Effector memory CD8-positive, alpha-beta T cell (primary cell): ENCODE measurements at places on chromosomes 12 and 14.
A peak's percentile ranks its signal among the peaks of the same experiment; 100 is the strongest.

DNA sequence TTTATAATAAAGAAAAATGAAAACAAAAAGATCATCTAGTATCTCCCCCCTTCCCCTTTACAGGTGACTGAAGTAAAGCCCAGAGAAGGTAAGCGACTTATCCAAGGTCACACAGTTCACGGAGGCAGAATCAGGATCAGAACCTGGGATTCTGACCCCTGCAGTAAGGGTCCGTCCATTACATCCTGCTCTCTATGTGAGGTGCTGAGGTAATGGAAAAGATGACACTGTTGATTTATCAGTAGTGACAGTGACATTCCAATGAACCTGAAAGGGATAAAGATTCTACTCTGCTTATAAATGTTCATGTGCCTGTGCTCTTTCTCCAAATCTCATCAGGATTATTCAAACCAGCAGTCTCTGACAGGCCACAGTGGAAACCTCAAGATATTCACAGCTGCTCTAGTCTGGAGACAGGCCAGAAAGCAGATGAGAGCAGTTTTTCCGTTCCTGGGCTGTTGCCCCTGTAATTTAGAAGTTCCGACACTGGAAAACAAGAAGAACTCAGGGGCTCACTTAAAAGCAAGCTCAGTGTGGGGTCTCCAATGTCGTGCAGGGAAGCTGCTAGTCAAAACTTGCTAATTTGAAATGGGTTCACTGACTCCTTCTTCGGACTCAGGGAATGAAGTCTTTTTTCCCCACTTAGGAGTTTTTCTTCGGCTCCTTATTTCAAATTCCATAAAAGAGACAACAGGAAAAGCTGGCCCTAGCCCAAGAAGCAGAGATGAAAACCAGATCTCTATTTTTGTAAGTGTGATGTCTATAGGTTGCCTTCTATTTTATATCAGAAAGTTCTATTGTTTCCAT lies 131.8 kb upstream of the EEA1 start:
- no peak for DNase-seq

DNA sequence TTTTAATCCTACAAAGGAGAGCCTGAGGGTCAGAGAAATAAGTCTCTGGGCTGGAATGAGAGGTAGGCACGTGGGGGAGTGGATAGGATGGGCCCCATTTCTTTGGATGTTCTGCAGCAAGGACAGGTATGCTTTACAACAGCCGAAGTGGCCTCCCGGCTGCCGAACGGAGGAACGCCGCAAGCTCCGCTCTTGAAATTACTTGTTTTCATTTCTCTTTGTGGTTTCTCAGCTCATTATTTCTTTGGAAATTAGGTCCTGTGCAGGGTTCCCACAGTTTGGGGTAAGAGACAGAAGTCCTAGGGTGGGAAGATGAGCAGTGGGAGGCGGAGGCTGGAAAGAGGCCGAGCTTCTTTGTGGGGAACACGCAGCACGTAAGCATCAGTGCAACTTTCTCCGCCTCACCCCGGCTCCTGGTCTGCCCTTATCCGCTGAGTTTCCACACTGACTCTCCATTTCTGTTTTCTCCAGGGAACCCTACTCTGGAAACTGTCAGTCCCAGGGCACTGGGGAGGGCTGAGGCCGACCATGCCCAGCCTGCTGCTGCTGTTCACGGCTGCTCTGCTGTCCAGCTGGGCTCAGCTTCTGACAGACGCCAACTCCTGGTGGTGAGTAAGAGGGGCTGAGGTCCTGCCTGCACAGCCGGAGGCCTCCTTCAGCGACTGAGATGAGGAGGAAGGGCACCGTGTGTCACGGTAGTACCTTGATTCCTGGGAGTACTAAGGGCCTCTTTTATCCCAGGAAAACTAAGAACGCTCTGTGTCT lies 2.0 kb downstream of the WNT5B start:
- no peak for DNase-seq

DNA sequence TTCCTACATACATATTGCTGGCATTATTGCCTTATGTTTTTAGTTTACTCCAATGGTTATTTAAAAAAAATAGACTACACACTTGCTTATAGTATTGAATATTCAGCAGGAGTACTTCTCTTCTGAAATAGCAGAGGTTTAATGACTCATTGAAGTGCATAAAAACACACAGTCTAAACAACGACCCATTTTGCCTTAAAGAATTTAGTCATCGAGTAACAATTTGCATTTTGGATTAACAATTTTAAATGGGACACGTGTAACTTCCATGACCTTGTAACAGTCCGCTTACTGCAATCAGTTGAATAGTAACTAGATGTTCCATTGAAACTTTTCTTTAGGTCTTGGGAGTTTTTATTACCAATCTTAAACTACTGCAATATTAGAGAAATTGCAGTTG lies 9.0 kb downstream of the TRHDE start:
- DNase-seq, result no peak

DNA sequence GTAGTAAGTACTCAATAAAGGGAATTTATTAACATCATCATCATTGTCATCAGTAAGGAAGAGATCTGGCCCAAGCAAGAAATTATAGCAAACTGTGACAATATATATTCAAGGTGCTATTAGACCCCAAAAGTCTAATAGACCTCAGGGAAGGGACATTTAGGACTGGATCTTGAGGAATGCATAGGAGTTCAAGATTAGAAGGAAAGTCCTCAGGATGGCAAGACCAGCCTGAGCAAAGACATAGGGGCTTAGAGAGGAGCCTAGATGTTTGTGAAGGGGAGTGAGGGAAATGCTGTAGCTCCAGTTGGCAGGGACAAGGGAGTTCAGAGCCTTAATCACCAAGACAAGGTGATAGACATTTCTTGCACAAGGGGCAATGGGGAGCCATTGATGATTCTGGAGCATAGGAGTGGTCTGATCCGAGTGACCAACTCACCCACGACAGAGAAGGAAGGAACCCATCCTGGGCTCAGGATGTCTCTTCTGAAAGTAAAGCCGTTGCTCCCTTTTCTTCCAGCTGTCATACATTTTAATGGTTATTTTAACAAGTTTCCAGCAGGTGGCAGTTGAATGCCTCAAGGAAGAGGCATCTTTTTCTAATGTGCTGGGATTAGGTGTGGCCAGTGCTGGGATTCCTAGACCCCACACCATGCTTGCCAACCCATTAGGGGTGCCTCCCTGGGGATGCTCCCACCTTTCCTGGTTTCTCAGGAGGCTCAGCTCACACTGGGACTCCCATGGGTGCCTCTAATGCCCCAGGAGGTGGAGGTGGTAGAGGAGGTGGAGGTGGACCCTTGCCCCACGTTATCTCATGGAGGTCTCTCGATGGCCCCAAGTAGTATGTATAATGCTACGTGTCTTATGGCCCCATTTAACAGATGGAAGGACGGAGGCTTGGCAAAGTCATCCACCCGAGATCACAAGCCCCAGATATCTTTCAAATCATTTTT lies 37.8 kb downstream of the PHETA1 start:
- no peak for DNase-seq

DNA sequence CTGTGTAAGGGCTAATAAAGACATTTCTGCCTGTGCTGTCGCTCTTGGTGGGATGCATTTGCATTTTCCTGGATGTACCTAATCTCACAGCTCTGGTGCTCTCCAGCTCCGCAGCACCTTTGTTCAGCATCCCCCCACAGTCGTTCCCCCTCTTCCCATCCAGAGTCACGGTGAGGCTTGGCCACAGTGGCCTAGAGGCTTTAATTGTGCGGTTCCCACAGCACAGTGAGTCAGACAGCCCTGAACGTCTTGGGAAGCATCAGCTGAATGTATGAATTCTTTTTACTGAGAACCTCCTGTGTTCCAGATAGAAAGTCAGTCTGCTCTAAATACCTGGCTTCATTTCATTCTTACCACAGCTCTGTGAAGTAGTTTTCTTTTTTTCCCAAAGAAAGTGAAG lies 28.7 kb downstream of the MLXIP start:
- no peak for DNase-seq

GRCh38 chr12:96892104-96892503 lies 15.0 kb upstream of the NEDD1 start:
- no peak for DNase-seq

GRCh38 chr14:22549981-22550673 lies 38.9 kb downstream of the DAD1 start:
- peak; percentile 63 for DNase-seq

- no peak for DNase-seq
These were observed 40.1 kb downstream of the VWF start for GRCh38 chr12:6084261-6084968.

GRCh38 chr14:105077649-105077995 lies 12.4 kb upstream of the GPR132 start:
- DNase-seq, result no peak

DNA sequence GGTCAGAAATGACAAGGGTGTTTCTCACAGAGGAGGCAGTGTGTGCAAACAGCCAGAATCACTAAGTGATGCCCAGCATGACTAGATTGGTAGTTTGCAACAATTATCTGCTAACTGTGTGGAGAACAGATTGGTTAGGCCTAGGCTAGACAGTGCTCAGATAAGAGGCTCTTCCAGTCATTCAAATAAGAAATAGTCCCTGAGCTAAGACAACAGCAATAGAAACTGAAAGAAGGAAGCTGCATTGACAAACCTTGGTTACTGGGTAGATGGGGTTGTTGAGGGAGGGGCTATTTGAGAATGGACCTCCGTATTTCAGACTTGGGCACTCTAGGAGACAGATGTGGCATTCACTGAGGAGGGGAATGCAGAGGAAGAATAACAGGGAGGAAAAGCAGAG lies 255.0 kb upstream of the NPAS3 start:
- no peak for DNase-seq

- DNase-seq, result no peak
These were observed 81.7 kb downstream of the CPNE8 start for GRCh38 chr12:38823738-38824137.

DNA sequence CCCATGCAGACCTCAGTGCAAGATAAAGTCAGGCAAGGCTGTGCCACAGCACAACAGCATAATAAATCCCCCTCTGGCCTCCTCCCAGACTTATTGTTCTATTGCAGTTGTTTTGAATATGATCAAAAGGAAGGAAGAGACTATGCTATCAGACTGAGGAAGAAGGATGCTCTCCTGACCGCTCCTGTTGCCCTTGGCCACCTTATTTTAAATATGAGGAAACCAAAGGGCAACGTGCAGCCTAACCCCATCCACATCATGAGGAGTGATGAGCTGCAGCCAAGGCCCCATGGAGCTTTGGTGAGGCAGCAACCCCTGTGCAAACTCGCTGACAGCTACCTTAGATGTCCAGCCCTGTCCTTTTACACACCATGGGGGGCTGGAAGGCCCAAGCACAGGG lies 291.7 kb downstream of the ZFP36L1 start:
- no peak for DNase-seq

DNA sequence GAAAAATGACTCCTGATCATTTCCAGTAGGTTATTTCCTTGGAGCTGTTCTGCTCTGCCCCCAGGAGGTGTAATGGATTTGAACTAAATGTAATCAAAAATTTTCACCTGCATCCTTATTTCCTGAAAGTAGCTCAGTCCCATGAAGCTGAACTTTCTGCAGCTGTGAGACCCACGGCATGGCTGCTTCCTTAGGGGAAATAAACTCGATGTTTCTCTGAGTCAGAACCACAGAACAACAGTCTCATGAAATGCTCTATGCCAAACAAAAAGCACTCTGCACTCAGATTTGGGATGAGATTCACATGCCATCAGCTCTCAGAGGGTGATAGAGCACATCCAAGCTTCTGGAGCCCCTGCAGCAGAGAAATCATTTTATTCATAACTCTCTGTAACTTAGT lies 224.1 kb upstream of the PLEKHG7 start:
- DNase-seq, result no peak

- no peak for DNase-seq
These were observed 309.6 kb downstream of the TMTC2 start for GRCh38 chr12:82996168-82996812.

- no peak for DNase-seq
These were observed 824 bp downstream of the TBK1 start for GRCh38 chr12:64452559-64453329.

GRCh38 chr14:24699052-24699451 lies 65.1 kb upstream of the GZMB start:
- no peak for DNase-seq

- DNase-seq, result no peak
These were observed 217.0 kb downstream of the BCL11B start for GRCh38 chr14:99055019-99055418.

DNA sequence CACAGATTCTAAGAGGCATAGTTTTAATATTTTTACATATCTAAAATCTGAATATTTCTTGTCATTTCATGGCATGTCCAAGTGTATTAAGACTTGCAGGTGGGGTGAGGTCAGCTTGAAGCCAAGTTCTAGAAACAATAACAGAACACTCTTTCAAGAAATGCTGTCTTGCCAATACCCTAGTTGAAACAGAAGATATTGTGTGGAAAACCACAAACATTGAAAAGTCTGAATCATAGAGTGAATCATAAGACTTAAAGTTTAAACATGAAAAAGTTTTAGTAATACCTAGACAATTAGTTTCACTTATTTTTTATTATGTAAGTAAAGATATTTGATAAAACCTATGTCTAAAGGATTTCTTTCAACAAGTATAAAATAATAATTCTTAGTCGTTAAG lies 191.5 kb upstream of the CAND1 start:
- no peak for DNase-seq

- DNase-seq, result no peak
These were observed 17.7 kb downstream of the ZFYVE26 start for GRCh38 chr14:67798731-67799130.

GRCh38 chr12:108608616-108609015 lies 10.7 kb upstream of the TMEM119 start:
- DNase-seq, result no peak

- DNase-seq, result no peak
These were observed 127.3 kb downstream of the EFCAB11 start for GRCh38 chr14:89827265-89827664.

GRCh38 chr14:103520657-103521437 lies 1.8 kb downstream of the CKB start:
- DNase-seq, result peak; percentile 63

GRCh38 chr12:111578971-111579340 lies 20.2 kb downstream of the ATXN2 start:
- DNase-seq, result no peak

GRCh38 chr14:104792945-104793702 lies 2.4 kb downstream of the AKT1 start:
- no peak for DNase-seq

- no peak for DNase-seq
These were observed 185.6 kb downstream of the DICER1 start for GRCh38 chr14:94971750-94972149.

GRCh38 chr14:63174760-63175191 lies 29.5 kb upstream of the RHOJ start:
- no peak for DNase-seq

DNA sequence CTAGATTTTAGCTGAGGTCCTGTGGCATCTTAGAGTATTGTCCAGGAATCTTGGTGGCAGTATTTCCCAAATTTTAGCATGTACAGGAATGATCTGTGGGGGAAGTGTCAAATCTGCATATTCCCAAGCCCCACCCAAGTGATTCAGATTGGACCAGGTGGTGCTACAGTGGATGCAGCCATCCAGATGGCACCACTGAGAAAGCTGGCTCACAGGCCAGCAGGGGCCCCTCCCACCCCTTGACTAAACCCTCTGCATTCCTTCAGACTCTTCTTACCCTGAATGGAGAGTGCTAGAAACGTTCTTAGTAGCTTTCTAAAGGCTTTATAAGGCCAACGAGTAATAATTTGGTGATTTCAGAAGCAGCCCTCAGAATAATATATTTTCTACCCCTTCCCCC lies 255.2 kb downstream of the NRXN3 start:
- no peak for DNase-seq

- no peak for DNase-seq
These were observed 50.0 kb downstream of the SLC38A6 start for GRCh38 chr14:61031026-61031425.
